Activated CD4-positive, alpha-beta memory T cell treated with anti-CD3 and anti-CD28 coated beads for 36 hours (primary cell): ENCODE measurements at places on chromosomes 6 and 20. TPM values are rescaled to one million over a fixed set of nuclear protein-coding genes. Genes with fewer than 3 reads are reported as not detected.

The CD93 gene
- 1.9 TPM for total RNA-seq

The CHRNA4 gene
- not detected for total RNA-seq

The DHX35 gene
- 8.3 TPM for total RNA-seq

The WDR27 gene
- total RNA-seq: 39.7 TPM

The KIF13A gene
- 0.07 TPM for total RNA-seq

The EYA2 gene
- total RNA-seq: not detected

The DCDC2 gene
- 0.31 TPM for total RNA-seq

The GJA10 gene
- not detected for total RNA-seq

- no peak for DNase-seq
- no peak overlapping the region for H3K4me3 ChIP-seq
- H3K27ac ChIP-seq: no peak overlapping the region
- no peaks in the 10 kb centered on the region for H3K4me1 ChIP-seq
- H3K27me3 ChIP-seq: peaks cover 23% of the 10 kb centered on the region
- peaks cover 4% of the 10 kb centered on the region for H3K36me3 ChIP-seq
Measured at GRCh38 chr20:51237791-51238190, 214.9 kb upstream of the KCNG1 start.

- DNase-seq: peak; percentile 25
- H3K27ac ChIP-seq: no peak overlapping the region
- H3K27me3 ChIP-seq: no peaks in the 10 kb centered on the region
- H3K36me3 ChIP-seq: no peaks in the 10 kb centered on the region
Measured at GRCh38 chr6:140485740-140486449, 1111.4 kb upstream of the CITED2 start.

DNA sequence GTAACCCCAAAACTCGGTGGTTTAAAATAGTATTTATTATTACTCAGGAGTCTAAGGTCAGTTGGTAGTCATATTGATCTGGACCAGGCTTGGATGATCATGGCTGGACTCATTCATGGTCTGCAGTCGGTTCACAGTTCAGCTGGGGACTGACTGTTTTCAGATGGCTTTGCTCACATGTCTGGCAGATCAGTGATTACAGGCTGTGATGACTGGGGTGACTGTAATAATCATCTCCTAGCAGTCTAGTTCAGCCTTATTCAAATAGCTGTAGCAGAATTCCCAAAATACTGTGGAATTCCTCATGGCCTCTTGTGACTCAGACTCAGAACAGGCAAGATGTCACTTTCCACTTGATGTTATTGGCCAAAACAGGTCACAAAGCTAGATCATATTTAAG is 16.4 kb upstream of the NT5DC1 start:
- no peak overlapping the region for H3K4me3 ChIP-seq
- no peaks in the 10 kb centered on the region for H3K27me3 ChIP-seq
- no peaks in the 10 kb centered on the region for H3K4me1 ChIP-seq
- H3K27ac ChIP-seq: no peak overlapping the region

GRCh38 chr6:42105156-42105648 is 37.2 kb downstream of the C6orf132 start:
- H3K4me3 ChIP-seq: peak overlapping the region; percentile 53
- no peaks in the 10 kb centered on the region for H3K36me3 ChIP-seq
- peaks cover 26% of the 10 kb centered on the region for H3K4me1 ChIP-seq

DNA sequence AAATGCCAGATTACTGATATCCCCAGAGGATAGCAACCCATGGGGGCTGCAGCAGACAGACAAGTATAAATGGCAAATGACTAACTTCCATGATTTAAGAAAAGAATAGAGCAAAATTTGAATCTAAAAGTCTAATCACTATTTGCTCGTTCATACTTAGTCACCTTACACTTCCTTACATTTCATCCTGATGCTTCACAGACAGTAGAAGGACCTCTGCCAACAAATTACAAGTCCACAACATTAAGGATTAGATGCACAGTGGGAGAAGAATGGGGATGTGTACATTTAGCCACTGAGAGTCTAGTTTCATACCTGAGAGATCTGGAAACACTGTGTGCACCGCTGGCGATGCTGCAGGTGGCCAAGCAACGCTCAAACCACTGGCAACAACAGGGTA is 72.4 kb downstream of the FYN start:
- peak overlapping the region; percentile 46 for H3K27ac ChIP-seq
- DNase-seq: no peak
- H3K36me3 ChIP-seq: peaks cover 31% of the 10 kb centered on the region

DNA sequence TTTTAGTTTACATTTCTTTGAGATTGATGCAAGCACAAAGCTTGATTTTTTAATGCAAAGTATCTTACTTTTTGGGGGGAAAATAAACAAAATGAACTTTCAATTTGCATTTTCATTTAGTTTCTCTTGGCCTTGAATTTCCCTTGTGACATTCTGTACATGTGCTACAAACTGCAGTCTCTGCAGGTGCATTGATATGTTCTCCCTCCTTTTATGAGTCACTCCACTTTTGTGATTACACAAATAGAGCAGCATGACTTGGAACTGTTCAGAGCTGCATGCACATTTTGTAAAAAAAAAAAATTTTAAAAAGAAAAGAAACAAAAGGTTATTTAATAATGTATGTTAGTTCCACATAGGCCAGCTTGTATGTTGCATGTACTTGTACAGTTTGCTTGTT is 220.0 kb upstream of the KCNQ5 start:
- H3K27me3 ChIP-seq: no peaks in the 10 kb centered on the region
- no peak overlapping the region for H3K4me3 ChIP-seq
- DNase-seq: no peak
- H3K36me3 ChIP-seq: no peaks in the 10 kb centered on the region

DNA sequence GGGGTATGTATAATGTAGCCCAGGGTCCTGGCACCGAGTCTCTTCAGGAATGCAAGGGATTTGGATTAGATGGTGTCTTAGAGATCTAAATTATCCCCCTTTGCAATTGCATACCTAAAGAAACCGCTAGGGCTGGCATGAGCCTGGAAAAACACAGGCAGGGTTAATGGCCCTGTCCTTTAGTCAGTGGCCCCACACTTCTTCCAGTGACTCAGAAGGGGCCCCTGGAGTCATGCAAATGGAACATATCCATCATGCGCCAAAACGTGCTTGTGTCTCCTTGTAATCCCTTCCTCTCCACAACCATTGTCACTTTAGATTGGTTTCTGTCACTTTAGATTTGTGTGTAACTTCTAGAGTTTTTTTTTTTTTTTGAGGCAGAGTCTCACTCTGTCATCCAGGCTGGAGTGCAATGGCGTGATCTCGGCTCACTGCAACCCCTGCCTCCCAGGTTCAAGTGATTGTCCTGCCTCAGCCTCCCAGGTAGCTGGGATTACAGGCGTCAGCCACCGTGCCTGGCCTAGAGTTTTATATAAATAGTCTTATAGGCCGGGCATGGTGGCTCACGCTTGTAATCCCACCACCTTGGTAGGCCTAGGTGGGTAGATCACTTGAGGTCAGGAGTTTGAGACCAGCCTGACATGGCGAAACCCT is 8.7 kb upstream of the MYBL2 start:
- peaks cover 3% of the 10 kb centered on the region for H3K4me1 ChIP-seq
- DNase-seq: peak; percentile 84
- H3K36me3 ChIP-seq: no peaks in the 10 kb centered on the region
- peak overlapping the region; percentile 90 for H3K27ac ChIP-seq
- peak overlapping the region; percentile 97 for H3K4me3 ChIP-seq
- H3K27me3 ChIP-seq: no peaks in the 10 kb centered on the region

- H3K36me3 ChIP-seq: peaks cover 9% of the 10 kb centered on the region
- DNase-seq: no peak
- H3K27me3 ChIP-seq: no peaks in the 10 kb centered on the region
- no peak overlapping the region for H3K4me3 ChIP-seq
- no peaks in the 10 kb centered on the region for H3K4me1 ChIP-seq
Measured at GRCh38 chr20:13422637-13423036, 201.6 kb downstream of the ISM1 start.

- H3K4me3 ChIP-seq: no peak overlapping the region
- no peaks in the 10 kb centered on the region for H3K27me3 ChIP-seq
- H3K36me3 ChIP-seq: no peaks in the 10 kb centered on the region
- no peaks in the 10 kb centered on the region for H3K4me1 ChIP-seq
- H3K27ac ChIP-seq: no peak overlapping the region
Measured at GRCh38 chr6:54307439-54307910, 766 bp upstream of the TINAG start.

- no peaks in the 10 kb centered on the region for H3K27me3 ChIP-seq
- no peak overlapping the region for H3K27ac ChIP-seq
- DNase-seq: no peak
Measured at GRCh38 chr6:105781915-105782314, 304.2 kb upstream of the PRDM1 start.

DNA sequence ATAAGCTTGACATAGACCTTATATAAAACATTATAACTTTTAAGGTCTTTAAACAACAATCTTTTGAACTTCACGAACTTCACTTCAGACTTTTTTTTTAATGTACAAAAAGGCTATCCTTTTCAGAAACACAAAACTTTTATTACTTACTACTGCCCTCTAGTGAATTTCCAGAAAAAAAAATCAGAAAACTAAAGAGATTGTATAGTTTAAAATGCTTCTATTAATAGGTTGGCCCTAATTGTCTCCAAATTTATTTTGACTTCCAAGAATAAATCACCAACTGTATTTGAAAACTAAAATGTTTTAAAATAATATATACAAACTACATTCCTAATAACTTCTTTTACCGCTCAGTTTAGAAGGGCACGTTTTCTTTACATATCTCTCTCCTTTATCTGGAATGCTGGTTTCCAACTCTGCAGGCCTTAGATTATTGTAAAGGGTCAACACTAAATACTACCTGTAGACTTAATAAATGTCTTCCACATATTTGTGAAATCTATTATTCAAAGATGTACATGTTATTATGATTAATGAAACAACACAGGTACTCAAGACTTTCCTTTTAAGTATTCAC is 66.8 kb downstream of the LMBRD1 start:
- H3K4me1 ChIP-seq: peaks cover 2% of the 10 kb centered on the region
- H3K27me3 ChIP-seq: no peaks in the 10 kb centered on the region
- no peak overlapping the region for H3K4me3 ChIP-seq
- DNase-seq: no peak

- peak overlapping the region; percentile 91 for H3K27ac ChIP-seq
- H3K36me3 ChIP-seq: peaks cover 46% of the 10 kb centered on the region
- no peaks in the 10 kb centered on the region for H3K27me3 ChIP-seq
- DNase-seq: peak; percentile 77
- peaks cover 12% of the 10 kb centered on the region for H3K4me1 ChIP-seq
Measured at GRCh38 chr20:63873477-63873971, 8.5 kb downstream of the TPD52L2 start.

- no peak overlapping the region for H3K4me3 ChIP-seq
- no peak overlapping the region for H3K27ac ChIP-seq
- no peak for DNase-seq
Measured at GRCh38 chr20:61285691-61286090, 33.6 kb downstream of the CDH4 start.
